ENCODE measurements at places on chromosomes 2 and 18.
A peak's percentile ranks its signal among the peaks of the same experiment; 100 is the strongest.

GRCh38 chr2:177064422-177064821 is 148.2 kb upstream of the HNRNPA3 start:
- DNase-seq, result no peak

- no peak for DNase-seq
Measured at GRCh38 chr2:241139531-241140444, 9.5 kb downstream of the PASK start.

DNA sequence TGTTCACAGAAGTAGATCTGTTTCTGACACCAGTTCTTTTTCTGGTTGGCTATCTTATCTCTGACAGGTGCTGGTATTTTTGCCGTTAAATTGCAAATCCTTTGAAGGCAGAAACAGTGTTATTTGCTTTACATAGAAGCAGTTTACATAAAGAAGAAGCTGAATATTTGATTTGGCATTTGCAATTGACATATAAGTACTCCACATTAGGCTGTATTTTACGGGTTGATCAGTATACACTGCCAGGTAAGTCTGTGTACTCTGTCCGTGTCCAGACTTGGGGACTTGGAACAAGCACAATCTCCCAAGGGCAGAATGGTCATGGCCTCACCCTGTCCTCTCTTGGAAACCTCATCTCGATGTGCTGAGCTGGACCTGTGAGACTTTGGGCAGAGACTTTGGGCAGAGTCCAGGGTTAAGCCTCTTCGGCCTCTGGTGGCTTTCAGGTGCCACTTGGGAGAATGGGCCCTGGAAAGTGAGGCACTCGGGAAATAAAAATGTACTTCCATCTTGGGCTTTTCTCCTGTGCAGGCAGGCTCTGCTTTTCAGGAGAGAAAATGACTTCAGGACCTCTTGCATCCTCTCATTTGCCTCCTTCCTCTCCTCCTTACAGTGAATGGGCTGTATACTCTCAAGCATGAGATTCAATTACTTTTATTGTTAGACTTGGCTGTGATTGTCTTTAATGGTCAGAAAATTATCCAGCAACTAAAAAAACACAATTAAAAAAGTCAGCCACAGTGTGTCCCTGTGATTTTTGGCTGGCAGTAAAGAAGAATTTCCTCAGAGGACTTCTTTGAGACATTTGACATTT is 108.5 kb downstream of the RAPGEF4 start:
- no peak for DNase-seq

- peak; percentile 52 for DNase-seq
Measured at GRCh38 chr2:137173463-137173862, 408.1 kb downstream of the THSD7B start.

DNA sequence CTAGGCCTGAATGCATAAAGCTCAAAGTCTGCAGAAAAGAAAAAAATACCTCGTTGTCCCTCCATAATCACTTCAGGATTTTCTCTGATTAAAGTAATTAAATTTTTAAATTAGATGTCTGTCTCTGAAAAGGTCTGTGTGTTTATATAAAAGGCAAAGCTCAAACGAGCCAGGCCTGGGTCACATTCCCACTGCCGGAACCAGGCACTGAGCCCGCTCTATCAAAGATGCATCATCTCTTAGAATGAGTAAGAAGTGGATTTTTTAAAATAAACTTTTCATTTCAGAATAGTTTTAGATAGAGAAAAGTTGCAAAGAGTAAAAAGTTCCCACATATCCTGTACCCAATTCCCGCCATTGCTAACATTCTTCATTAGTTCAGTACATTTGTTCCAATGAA is 202.1 kb upstream of the KYNU start:
- no peak for DNase-seq

DNA sequence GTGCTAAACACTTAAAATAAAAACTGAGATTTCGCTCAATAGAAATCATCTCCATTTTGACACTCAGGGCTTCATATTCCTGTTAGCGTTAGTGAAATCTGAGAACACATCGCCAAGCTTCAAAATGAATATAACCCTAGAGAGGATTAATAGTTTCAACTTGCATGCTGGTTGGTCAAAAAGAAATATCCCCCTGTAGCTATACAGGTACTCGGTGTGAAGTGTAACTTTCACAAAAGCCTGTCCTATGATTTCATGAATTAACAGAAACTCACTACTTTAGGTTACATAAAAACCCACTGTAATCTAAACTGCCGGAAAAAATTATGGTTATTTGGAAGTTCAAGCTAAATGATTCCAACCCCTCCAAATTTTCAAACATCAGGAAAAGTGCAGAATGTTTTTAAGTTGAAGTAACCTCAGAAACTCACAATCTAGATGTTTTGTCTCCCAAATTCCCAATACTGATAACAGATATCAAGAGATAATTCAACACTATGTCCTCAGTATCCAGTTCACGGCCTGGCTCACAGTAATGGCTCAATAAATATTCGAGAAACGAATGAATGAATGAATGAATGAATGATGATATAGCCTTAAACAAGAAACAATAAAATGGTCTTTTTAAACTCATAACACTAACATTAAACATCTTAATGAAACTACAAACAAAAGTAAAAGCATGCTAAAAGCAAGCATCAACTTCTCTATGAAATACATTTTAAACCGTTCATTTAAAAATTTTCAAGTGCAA is 2.5 kb downstream of the TLK1 start:
- no peak for DNase-seq

All from Calu3 (cell line).